Foreskin keratinocyte (primary cell): ENCODE measurements at places on chromosomes 5 and 9. TPM values are rescaled to one million over a fixed set of nuclear protein-coding genes. Genes with fewer than 3 reads are reported as not detected.

Gene ZMYND19
- 41.8 and 56.1 TPM in 2 replicates for total RNA-seq

Gene IFNA21
- not detected in 2 replicates for total RNA-seq

Gene LCN6
- total RNA-seq, result not detected in 2 replicates

Gene NRG2
- total RNA-seq, result 0.42 and 0.58 TPM in 2 replicates

Gene GARIN3
- not detected in 2 replicates for total RNA-seq

Gene C9orf43
- total RNA-seq, result 0.34 and 0.42 TPM in 2 replicates

Gene PRLR
- 0.07 TPM in 1 of 2 replicates, not detected in the other for total RNA-seq

Gene CDKN2A
- total RNA-seq, result 4.9 and 12.8 TPM in 2 replicates

Gene QSOX2
- 11.9 and 13.6 TPM in 2 replicates for total RNA-seq

Gene MAMDC4
- 3.5 and 3.7 TPM in 2 replicates for total RNA-seq
